ENCODE measurements at places on chromosomes 5 and 9. TPM values are rescaled to one million over a fixed set of nuclear protein-coding genes. Genes with fewer than 3 reads are reported as not detected.

DNA sequence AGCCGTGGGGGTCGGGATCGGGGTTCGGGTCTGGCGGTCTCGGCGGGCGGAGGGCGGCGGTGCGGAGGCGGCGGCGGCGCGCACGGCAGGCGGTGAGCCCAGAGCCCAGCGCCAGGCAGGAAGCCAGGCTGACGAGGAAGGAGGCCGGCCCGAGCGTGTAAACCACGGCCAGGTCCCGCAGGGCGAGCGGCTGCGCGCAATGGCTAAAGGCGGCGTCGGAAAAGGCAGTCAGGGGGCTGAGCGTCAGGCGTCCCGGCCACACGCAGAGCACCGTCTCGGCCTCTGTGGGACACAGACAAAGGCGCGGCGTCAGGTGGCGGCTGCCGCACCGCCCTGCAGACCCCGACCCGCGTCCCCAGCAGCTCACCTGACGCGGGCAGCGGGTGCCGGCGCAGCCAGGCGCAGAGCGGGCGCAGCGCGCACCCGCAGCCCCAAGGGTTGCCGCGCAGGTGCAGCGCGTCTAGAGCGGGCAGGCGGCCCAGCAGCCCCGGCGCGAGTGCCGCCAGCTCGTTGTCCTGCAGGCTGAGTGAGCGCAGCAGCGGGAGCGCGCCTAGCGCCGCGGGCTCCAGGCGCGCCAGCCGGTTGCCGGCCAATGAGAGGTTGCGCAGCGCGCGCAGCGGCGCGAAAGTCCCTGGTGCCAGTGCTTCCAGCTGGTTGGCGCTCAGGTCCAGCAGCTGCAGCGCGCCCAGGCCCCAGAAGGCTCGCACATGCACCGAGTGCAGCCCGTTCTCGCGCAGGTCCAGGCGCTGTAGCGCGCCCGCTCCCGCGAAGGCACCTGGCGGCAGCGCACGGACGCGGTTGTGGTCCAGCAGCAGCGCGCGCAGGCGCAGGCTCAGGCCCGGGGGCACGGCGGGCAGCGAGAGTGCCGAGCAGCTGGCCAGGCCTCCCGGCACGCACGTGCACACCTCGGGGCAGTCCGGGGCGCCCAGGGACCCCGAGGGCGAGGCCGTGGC, 671 bp downstream of the LRRC26 start:
- H3K4me1 ChIP-seq: peaks cover 28% of the 10 kb centered on the region
- peak overlapping the region; percentile 46 for H3K4me3 ChIP-seq
- no peak for DNase-seq
- no peak overlapping the region for H3K27ac ChIP-seq
- H3K27me3 ChIP-seq: peaks cover 75% of the 10 kb centered on the region

GRCh38 chr5:177439518-177440053, 7.0 kb upstream of the PRR7 start:
- no peak for DNase-seq
- H3K27ac ChIP-seq: no peak overlapping the region
- no peaks in the 10 kb centered on the region for H3K27me3 ChIP-seq
- H3K4me1 ChIP-seq: no peaks in the 10 kb centered on the region

GRCh38 chr5:172095368-172096206, 89.1 kb upstream of the FBXW11 start:
- peaks cover 35% of the 10 kb centered on the region for H3K36me3 ChIP-seq
- no peaks in the 10 kb centered on the region for H3K27me3 ChIP-seq
- no peak overlapping the region for H3K27ac ChIP-seq
- H3K4me3 ChIP-seq: no peak overlapping the region
- peaks cover 5% of the 10 kb centered on the region for H3K4me1 ChIP-seq

DNA sequence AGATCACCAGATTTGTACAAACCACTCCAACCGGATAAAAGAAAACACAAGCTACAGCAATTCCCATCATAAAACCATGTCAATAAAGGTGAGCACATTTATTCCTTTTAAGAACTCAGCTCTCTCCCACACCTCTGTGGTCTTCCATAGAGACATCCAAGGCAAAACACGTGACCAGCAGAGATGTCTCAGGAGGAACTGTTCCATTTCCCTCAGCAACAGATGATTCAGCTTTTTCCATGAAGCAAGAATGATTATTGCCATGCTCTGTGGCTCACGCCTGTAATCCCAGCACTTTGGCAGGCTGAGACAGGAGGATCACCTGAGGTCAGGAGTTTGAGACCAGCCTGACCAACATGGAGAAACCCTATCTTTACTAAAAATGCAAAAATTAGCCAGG, 15.8 kb downstream of the GZMK start:
- no peaks in the 10 kb centered on the region for H3K36me3 ChIP-seq
- no peaks in the 10 kb centered on the region for H3K27me3 ChIP-seq
- no peak overlapping the region for H3K27ac ChIP-seq
- H3K4me3 ChIP-seq: no peak overlapping the region

- H3K4me3 ChIP-seq: no peak overlapping the region
- no peaks in the 10 kb centered on the region for H3K27me3 ChIP-seq
- no peak for DNase-seq
Measured at GRCh38 chr9:16057541-16057940, 504.7 kb downstream of the CCDC171 start.

DNA sequence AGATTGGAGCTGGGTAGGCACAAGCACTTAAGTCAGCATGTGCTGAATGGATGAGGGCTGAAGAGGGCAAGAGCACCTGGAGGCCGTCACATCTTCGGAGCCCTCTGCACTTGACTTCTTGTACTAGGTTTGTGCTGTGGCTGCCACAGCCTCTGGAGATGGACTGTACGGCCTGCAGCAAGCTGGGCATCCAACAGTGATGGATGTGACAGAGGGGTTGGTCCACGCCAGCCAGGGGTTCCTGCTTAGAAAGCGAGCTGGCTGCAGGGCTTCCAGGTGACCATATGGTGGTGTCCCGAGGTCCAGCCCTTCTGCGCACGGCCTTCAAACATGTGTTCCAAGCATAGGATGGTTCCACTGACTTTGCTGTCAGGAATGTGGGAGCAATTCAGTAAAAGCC, 65.1 kb upstream of the PHYKPL start:
- no peak for DNase-seq
- no peaks in the 10 kb centered on the region for H3K4me1 ChIP-seq
- H3K4me3 ChIP-seq: no peak overlapping the region
- no peaks in the 10 kb centered on the region for H3K36me3 ChIP-seq
- peaks cover under 1% of the 10 kb centered on the region for H3K27me3 ChIP-seq

- H3K4me1 ChIP-seq: no peaks in the 10 kb centered on the region
- H3K36me3 ChIP-seq: no peaks in the 10 kb centered on the region
Measured at GRCh38 chr5:179879690-179880010, 21.0 kb upstream of the MRNIP start.

GRCh38 chr9:75890472-75891276, at the start of gene PCSK5:
Gene PCSK5, plus strand, starts transcription at chr9:75890673. Its CDS starts 509 bp downstream, at chr9:75891182.
- no peaks in the 10 kb centered on the region for H3K36me3 ChIP-seq
- H3K4me1 ChIP-seq: no peaks in the 10 kb centered on the region
- H3K27me3 ChIP-seq: peaks cover 22% of the 10 kb centered on the region
- H3K4me3 ChIP-seq: peak within 1 kb of the TSS; percentile 68
- peak within 1 kb of the TSS; percentile 90 for H3K27ac ChIP-seq

DNA sequence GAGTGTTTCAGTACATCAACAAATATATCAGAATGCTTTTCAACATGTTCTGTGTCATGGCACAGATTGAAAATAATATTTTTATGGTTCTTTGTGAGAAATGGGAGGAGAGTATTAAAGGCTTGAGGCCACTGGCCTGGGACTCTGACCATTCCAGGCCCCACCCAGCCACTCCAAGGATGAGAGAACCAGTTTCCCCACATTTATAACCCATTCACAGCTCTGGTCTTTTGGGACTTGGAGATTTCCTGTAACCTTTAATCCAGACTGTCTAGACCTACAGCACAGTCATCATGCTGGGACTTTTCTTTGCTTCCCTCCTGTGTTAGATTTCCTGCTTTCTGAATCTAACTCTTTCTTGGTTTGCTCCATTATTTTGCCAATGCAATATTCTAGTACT, 389.6 kb downstream of the KIAA0825 start:
- H3K27me3 ChIP-seq: no peaks in the 10 kb centered on the region
- H3K27ac ChIP-seq: no peak overlapping the region
- no peak for DNase-seq
- H3K36me3 ChIP-seq: no peaks in the 10 kb centered on the region
- no peaks in the 10 kb centered on the region for H3K4me1 ChIP-seq

DNA sequence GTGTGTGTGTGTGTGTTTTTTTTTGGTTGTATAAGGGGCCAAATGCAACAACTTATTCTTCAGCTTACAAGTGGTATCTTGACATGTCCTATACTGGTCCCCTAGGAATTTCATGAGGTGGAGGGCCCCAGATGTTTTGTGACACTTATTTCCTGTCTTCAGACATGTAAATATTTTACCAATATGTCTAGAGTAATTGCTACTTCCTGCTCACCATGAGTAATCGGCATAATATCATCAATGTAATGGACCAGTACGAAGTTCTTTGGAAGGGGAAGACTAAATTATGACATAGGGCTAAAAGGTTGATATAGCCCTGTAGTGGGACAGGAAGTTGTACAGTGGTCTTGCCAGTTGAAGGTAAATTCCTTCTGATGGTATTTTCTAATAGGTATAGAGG, 3.7 kb upstream of the OTULIN start:
- H3K4me3 ChIP-seq: no peak overlapping the region
- H3K36me3 ChIP-seq: no peaks in the 10 kb centered on the region
- DNase-seq: no peak
- H3K4me1 ChIP-seq: peaks cover 15% of the 10 kb centered on the region
- H3K27me3 ChIP-seq: no peaks in the 10 kb centered on the region

- no peak overlapping the region for H3K27ac ChIP-seq
- no peaks in the 10 kb centered on the region for H3K4me1 ChIP-seq
- no peak overlapping the region for H3K4me3 ChIP-seq
Measured at GRCh38 chr5:81389025-81389424, 4.9 kb downstream of the ACOT12 start.

DNA sequence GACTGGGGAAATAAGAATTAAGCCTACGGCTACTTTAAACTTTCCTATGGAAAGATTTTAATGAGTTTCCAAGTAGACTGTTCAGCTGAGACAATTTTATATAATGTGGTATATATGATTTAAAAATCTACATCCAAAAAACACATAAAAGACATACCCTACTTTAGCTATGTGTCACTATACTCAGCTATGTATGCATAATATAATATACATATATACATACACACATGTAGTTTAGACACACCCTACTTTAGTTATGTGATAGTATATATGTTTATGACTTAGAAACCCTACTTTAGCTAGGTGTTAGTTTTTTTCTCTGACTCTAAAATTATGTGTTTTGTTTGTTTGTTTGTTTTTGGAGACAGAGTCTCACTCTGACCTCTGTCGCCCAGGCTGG, 100.5 kb upstream of the DAB2 start:
- peaks cover 5% of the 10 kb centered on the region for H3K4me1 ChIP-seq
- no peaks in the 10 kb centered on the region for H3K36me3 ChIP-seq
- no peak for DNase-seq
- peak overlapping the region; percentile 80 for H3K27ac ChIP-seq

- H3K27ac ChIP-seq: no peak overlapping the region
- H3K27me3 ChIP-seq: peaks cover 36% of the 10 kb centered on the region
- H3K36me3 ChIP-seq: no peaks in the 10 kb centered on the region
Measured at GRCh38 chr5:154514331-154514730, 36.3 kb upstream of the HAND1 start.

GRCh38 chr5:113089653-113090335, 113.2 kb downstream of the DCP2 start:
- H3K36me3 ChIP-seq: no peaks in the 10 kb centered on the region
- H3K4me3 ChIP-seq: no peak overlapping the region
- H3K27me3 ChIP-seq: no peaks in the 10 kb centered on the region
- H3K4me1 ChIP-seq: peaks cover 81% of the 10 kb centered on the region

Gene FAM81B
- 3.4 TPM for total RNA-seq

Gene FAM151B
- 1.7 TPM for total RNA-seq

Gene DRD1
- total RNA-seq: not detected

Gene FRRS1L
- total RNA-seq: 0.61 TPM

Measured in heart right ventricle (tissue), 16 donors.